ENCODE measurements at places on chromosomes 2 and 18.

GRCh38 chr18:3170441-3171161, 49.2 kb downstream of the MYOM1 start:
- no peak for ATAC-seq

DNA sequence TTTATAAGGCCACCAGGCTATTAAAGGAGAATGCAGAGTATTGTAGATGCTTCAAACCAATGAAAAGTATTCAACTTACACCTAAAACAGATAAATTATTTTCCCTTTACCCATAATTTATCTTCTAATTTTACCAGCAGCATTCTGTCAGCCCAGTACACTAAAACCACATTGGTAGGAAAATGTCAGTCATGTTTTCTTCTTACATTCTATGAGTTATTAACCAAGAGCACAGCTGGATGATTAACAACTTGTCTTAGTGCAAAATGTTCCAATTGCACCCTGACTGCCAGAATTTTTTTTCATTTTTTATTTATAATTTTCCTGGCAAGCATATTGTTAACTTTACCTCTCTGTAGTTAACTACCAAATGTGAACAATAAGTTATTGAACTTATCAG, 79.0 kb upstream of the WDR75 start:
- no peak for ATAC-seq

GRCh38 chr2:106108351-106108750, 85.8 kb downstream of the UXS1 start:
- ATAC-seq: peak; percentile 29

- peak; percentile 80 for ATAC-seq
Measured at GRCh38 chr18:76658627-76659026, 163.6 kb upstream of the ZNF516 start.

DNA sequence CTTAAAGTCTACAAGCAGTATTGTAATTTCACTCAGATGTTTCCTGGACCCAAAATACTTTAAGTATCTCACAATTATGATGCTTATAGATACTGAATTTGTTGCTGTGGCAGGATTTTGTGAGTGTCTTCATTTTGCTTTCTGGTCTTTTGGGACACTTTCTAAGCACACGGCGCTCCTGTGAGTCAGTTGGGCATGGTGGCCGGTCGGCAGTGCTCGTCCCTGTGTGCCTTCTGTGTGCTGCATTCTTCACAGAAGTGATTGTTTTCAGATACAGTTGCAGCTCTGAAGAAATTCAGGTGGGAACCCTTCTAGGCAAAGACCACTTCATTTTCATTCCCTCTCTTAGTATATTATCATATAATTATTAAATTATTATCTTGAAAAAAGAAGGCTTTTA, 273.3 kb downstream of the ZNF407 start:
- ATAC-seq: no peak

All from motor neuron (in vitro differentiated cells).